A549 (cell line): ENCODE measurements at places on chromosomes 4 and X.

GRCh38 chrX:2513121-2513664, 12.4 kb upstream of the DHRSX start:
- DNase-seq: no peak

DNA sequence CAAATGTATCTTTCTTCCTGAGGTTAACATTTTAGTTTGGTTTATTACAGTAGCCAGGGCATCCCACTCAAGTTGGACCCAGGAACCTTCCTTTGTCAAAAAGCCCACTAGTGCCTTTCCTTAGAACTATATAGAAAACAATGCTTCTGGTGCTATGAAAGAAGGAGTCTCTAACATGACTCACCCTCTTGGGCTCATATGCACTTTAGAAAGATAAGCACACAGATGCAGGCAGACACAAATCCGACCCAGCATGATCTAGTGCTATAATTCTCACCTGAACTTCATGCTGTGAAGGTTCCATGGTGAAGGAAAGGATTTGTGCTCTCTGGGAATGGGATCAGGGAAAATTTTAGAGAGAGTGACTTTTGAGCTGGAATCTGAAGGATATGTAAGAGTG, 289.4 kb downstream of the ANKRD50 start:
- DNase-seq: no peak

DNA sequence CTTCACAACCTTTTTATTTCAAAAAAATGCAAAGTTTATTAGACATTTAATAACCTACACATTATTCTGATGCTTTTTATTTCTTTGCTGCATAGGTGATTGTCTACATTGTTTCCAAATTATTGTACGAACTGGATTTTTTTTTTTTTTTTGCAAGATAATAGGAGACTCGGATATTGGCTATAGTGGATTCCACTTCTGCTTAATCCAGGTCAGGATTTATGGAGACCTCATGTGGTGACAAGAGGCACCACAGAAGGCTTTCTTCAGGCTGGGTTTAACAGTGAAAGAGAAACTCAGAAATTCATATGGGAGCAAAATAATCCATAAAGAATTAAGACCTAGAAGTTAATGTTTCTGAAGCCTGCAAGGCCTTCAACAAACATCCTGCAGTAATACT, 2.4 kb upstream of the SLIT2 start:
- no peak for DNase-seq

DNA sequence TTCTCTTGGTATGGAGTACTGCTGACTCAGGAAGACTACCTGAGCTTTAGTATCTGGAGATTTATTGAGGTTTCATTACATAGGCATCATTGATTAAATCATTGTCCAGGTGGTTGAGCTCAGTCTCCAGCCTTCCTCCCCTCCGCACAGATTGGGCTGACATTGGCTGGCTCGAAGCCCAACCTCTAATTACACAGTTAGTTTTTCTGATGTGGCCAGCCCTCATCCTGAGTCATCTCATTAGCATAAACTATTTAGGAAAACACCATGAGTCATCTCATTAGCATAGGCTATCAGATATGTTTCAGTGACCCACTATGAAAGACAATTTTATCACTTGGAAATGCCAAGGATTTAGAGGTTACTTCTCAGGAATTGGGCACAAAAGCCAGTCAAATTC, 93.9 kb upstream of the ANKRD50 start:
- DNase-seq: no peak

- no peak for DNase-seq
These were observed 816.3 kb upstream of the HS3ST1 start for GRCh38 chr4:12244973-12245372.

DNA sequence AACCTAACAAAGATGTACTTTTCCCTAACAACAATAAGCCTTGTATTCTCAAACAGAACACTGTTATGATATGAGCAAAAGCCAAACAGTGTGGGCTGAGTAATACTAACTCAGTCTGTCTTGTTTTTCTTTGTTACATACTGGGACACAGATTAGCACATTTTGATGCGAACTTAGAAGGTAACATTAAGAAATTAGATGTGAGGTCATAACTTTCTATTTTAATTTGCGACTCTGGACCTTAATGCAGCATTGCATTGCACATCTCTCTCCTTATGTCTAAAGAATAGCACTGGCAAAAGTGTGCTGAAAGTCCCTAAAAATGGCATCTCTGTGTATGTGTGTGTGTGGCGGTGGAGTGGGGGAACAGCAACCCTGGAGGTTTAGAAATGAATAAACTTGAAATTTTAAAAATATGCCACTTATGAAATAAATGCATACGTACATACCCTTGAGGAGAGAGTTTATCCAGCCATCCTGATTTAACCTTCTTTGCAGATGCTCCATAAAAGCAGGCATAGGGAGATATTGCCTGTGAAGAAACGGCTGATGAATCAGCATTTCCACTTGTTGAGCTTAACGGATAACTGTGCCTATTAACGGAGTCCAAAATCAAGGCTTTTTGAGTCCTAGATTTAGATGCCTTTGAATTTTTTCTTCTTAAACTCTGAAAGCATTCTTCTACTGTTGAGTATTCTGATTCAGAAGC, 34.2 kb downstream of the ARAP2 start:
- DNase-seq: no peak

- no peak for DNase-seq
These were observed 20.1 kb downstream of the PPP2R2C start for GRCh38 chr4:6452116-6452896.

- no peak for DNase-seq
These were observed 249.3 kb upstream of the DIPK2B start for GRCh38 chrX:45449982-45450381.

GRCh38 chr4:106297245-106298035, 18.6 kb downstream of the TBCK start:
- no peak for DNase-seq

DNA sequence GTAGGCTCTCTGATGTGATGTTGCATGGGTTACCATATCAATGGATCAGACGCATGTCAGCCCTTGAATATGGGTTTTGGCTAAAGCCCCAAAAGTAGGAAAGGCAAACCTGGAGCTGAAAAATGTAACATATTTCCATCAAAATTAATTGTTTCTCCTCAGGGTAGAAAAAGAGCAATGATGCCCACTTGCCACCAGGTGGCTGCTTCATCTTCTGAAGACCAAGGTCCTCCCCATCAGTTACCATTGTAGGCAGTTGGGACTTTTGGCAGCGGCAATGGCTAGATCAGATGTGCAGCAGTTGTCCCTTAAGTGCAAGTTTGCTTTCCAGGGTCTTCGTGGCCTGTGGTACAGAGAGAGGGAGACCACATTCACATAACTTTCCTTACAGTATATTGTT, 118.2 kb downstream of the NAF1 start:
- DNase-seq: peak; percentile 36

DNA sequence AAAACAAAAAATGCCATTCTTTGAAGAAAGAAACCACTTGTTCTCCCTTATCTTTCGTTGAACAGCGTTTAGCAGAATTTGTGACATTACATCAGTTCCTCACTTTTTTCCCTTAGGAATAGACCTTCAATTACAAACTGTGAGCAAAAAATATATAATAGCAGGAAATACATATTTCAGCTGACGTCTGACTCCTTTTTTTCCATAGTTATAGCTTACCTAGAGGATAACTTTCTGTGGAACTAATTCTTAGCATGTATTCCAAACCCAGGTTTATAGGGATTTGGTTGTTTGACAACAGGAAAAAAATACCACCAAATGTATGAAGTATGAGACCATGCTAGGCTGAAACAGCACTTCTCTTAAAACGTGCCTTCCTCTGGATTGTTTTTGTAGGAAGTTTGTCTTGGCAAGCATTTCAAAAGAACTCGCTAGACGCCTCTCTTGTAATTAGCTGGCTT, 2.0 kb upstream of the LIMCH1 start:
- no peak for DNase-seq

- DNase-seq: no peak
These were observed 686.0 kb downstream of the STPG2 start for GRCh38 chr4:97457253-97457652.

DNA sequence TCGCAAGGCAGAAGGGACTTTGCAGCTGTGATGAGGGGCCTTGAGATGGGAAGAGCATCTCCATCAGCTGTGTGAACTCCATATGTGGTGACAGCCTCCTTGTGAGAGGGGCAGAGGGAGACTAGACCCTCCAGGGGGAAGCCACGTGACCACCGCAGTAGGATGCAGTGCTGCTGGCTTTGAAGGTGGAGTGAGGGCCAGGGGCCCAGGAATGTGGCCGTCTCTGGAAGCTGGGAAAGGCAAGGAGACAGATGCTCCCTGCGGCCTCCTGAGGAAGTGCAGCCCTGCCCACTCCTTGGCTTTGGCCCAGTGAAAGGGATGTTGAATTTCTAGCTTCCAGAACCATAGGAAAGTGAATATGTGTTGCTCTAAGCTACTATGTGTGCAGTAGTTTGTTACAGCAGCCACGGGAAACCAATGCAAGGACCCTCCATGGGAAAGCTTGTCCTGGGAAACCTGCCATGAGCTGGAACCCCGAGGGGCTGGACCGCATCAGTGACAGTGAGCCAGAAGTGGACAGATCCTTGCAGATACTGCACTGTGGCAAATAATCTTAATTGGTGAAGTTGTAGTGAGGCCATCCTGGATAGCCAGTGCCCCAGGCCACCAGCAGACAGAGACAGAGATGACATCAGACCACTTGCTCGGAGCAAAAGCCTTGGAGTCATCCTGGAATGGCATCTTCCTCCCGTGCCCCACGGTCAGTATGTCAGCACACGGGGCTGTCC, 35.4 kb upstream of the SORCS2 start:
- peak; percentile 27 for DNase-seq

DNA sequence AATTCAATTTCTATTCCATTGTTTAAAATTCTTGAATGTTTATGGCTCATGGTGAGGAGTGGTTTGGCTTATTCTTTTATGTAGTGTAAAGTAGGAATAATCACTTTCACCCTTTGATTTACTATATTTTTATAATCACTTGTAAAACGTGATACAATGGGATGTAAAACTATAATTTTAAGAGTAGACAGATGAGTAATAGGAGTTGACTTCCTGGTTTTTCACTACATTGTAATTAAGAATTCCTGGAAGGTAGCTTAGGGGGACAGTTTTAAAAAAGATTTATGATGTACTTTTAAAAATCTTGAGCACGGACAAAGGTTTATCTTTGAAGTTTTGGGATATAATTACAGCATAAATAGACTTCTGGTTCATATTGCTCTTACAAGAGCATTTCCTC, 65.3 kb downstream of the PDGFC start:
- DNase-seq: no peak

DNA sequence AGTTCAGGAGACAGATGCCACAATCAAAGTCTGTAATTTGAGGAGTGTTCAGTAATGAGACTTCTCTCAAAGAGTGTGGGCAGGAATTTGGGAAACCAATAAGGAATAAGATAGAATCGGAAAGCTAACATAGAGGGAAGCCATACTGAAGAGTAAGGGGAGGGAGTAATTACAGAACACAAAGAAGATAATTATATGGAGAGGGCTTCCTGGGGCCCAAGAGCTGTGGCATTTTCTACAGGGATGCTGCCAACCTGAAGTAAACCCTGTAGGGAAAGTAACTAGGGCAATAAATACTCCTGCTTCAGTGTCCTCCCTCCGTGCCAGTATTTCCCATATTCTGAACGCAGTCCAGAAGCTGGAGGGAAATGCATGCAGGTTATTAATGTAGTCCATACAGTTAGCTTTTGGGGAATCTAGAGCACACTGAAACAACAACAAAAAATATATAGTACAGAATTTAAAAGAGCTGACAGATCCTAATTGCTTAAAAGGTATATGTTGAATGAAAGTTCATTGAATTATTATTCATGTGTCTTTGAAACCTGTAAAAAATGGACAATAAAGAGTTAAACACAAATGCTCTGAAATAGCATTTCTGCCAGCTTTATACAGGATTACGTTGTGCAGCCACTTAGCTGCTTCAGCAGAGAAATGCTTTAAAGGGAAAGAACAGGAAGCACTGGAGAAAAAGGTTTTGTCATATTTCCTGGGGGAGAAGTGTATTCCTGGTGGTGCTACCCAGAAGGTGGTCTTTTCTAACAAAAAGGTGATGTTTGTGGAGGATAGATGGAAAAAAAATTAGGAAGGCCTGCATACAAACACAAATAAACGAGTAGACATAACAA, 48.0 kb downstream of the CXXC4 start:
- no peak for DNase-seq

GRCh38 chrX:85111347-85111746, 107.7 kb downstream of the APOOL start:
- DNase-seq: no peak

DNA sequence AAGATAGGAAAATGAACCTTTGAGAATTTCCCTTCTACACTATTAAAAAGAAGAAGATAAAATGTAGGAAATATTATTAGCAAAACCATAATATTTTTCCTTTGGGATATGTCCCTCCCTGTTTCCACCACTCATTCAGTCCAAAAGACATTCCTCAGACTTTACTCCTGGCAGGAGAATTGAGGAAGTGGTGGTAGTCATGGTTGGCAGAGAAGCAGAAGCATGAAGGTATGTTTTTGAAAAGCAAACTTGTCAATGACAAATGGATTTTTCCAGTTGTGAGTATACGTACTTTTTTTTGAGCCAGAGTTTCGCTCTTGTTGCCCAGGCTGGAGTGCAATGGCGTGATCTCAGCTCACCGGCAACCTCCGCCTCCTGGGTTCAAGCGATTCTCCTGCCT, 13.7 kb downstream of the STAG2 start:
- DNase-seq: no peak

GRCh38 chr4:119190354-119190753, 22.2 kb upstream of the USP53 start:
- DNase-seq: no peak

DNA sequence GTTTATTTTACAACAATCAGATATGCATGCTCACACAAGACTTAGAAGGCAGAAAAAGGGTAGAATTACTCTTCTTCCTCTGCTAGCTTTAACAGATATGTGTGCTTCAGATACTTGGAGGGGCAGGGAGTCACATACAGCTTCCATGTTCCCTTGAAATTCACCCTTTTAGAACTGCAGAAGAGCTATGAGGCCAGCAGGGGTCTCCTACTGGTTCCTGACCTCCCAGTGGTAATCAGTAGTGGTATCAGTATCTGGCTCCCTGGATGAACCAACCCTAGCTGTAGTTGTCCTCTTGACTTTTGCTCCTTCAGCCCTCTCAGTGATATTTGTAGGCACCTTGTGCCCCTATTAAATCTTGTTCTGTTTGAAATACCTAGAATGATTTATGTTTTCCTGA, 81.5 kb downstream of the RCHY1 start:
- peak; percentile 16 for DNase-seq

DNA sequence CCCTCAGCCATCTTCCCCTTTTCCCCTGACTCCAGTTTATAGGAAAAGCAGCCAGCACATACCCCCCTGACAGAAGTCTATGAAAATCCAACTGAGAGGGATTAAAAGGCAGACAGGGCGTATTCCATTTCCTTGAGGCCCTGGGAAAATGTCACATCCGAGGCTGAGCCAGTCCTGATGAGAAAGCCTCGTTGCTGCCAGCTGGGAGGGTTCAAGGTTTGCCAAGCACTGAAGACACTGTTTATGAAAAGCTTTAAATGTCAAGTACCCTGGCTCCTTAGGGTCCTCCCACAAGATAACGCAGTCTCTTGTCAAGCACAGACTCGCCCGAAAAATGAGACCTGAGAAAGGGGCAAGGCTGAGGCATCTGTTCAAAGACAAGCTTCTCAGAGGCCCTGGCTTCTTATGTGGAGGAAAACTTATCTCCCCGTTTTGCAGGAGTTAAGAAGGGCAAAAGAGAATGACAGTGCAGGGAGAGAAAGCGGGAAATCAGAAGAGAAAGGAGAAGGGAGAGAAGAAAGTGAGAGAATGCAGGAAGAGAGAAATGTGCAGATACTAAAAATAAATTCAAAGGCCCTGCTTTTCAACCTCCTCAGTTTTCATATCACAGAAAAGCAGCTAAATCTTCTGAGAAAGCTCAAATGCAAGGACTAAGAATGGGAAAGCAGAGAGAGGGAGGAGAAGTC, 44.7 kb downstream of the SCD5 start:
- DNase-seq: no peak

- DNase-seq: no peak
These were observed 822.1 kb upstream of the GALNTL6 start for GRCh38 chr4:170990989-170991589.
